Neuronal stem cell (in vitro differentiated cells): ENCODE measurements at places on chromosomes 12 and 14.

GRCh38 chr12:45434094-45434493 lies 218.2 kb downstream of the ANO6 start:
- no peak for DNase-seq

DNA sequence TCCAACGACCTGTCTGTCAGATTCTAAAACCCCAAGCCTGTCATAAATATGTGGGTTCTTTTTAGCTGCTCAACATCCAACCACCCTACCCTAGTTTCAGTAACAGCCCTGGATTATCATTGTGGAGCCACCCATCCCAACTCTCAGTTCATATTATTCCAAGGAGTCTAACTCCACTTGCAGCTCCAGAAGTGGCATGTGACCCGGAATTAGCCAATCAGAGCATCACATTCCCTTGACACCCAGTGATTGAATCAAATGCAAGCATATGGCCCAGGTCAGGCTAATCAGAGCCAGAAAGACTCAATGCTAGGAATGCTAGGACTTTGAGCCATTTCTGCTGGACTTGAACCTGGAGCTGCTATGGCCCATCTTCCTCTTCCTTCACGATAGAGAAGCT lies 17.1 kb upstream of the HSP90B1 start:
- no peak for DNase-seq

DNA sequence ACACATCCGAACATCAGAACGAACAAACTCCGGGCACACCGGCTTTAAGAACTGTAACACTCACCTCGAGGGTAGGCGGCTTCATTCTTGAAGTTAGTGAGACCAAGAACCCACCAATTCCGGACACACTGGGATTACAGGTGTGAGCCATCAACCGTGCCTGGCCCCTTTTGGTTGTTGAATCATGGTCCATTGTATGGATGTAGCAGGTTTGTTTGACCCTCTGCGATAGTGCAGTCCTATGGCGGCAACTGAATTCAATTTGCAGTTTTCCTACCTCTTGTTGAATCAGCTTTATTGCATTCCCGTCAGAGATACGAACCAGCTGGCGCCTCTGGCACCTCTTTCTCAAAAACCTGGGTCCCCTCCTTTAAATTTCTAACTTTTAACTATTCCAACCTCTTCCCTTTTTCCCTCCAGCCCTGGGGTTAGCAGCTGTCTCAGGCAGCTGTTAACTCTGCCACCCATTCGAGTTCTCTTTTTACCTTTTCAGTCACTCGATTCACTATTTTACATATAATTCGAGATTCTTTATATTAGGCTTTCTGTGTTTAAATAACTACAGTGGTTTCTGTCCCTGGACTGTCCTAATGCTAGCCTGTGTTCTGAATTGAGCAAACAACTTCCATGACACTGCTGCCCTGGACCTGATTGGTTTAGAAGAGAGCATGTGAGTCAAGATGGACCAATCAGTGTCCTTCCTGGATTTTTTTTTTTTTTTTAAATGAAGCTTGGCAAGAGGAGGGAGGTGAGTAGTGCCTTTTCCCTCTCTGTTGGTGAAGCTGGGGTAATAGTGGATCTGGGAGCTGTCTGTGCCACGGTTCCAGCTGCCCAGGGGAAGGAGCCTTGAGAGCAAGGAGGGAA lies 261.5 kb downstream of the PCNX1 start:
- no peak for DNase-seq

GRCh38 chr12:94434171-94434570 lies 25.5 kb downstream of the CEP83 start:
- DNase-seq, result no peak

DNA sequence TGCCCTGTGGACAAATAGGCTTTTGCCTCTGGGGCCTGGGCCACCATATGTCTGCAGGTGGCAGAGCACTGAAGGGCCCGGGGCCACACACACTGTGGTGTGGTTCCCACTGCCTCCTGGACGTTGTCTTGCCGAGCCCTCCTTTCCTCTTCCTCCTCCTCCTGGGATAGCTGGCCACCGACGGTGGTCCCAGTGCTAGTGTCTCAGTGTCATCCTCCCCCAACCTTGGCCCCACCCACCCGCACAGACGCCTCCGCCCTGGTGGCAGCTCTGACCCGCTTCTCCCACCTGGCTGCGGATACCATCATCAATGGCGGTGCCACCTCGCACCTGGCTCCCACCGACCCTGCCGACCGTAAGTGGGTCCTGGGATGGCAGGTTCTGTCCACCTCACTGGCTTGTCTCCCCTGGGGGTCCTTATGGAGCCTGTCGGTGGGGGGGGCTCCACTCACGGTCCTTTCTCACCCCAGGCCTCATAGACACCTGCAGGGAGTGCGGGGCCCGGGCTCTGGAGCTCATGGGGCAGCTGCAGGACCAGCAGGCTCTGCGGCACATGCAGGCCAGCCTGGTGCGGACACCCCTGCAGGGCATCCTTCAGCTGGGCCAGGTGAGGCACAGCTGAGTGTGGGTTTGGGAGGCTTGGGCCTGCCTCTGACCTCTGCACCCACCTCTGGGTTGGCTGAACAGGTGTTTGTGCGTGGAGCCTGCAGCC lies 23.5 kb downstream of the HIP1R start:
- no peak for DNase-seq

- no peak for DNase-seq
Observed at GRCh38 chr14:97417331-97417730, 620.1 kb downstream of the VRK1 start.
